Osteocyte (in vitro differentiated cells): ENCODE measurements at places on chromosomes 1 and 21. TPM values are rescaled to one million over a fixed set of nuclear protein-coding genes. Genes with fewer than 3 reads are reported as not detected.

The ERVH48-1 gene
- total RNA-seq = not detected in 2 replicates

The ZNF644 gene
- 54.7 and 57.4 TPM in 2 replicates for total RNA-seq

The RAP1GAP gene
- 3.5 and 3.8 TPM in 2 replicates for total RNA-seq

- DNase-seq = no peak
Measured at GRCh38 chr1:198259333-198260074, 102.7 kb downstream of the NEK7 start.

GRCh38 chr1:27600498-27601175 lies 3.3 kb downstream of the AHDC1 start:
- DNase-seq = no peak

The RHCE gene
- 0.40 and 0.71 TPM in 2 replicates for total RNA-seq

- DNase-seq = no peak
Measured at GRCh38 chr1:224864006-224864405, 65.5 kb upstream of the DNAH14 start.

The TNFAIP8L2 gene
- total RNA-seq = not detected in 2 replicates

GRCh38 chr1:9780554-9781110 lies 43.1 kb downstream of the CLSTN1 start:
- DNase-seq = no peak

DNA sequence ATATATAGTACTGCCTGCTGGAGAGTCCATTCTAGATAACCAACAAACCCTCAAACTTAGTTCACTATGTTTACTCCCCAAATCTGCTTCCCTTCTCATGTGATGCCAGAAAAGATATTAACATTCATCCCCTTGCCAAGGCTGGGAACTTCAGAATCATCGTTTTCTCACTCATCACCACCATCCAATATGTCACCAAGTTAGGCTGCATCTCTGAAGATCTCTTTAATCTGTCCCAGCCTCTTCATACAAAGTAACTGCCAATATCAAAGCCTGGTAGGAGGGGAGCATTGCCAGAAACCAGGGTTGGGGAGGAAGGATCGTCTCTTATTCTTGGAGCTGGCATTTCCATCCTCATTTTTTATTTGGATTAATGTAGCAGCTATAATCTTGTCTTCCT lies 71.6 kb downstream of the XCL2 start:
- DNase-seq = no peak

- no peak for DNase-seq
Measured at GRCh38 chr1:197980457-197980856, 63.3 kb downstream of the LHX9 start.

- no peak for DNase-seq
Measured at GRCh38 chr21:29819675-29820326, 120.0 kb downstream of the GRIK1 start.

GRCh38 chr1:117852853-117853553 lies 76.4 kb downstream of the GDAP2 start:
- DNase-seq = no peak

DNA sequence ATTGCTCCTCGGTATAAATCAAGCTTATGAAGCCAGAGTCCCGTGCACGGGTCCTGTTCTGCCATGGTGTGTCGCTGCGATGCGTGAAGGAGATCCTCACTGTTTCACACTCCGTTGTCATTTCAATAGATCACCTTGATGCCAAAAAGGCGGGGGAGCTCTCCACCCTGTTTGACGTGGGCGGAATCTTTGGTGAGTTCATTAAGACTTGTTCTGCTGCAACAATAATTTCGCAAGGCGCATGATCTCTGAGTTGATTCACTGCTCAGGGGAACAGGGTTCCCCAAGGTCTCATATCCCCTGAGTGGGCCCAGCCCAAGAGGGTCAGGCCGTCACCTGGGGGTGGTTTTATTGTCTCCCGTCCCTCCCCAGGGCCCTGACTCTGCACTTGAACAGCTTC lies 50.0 kb downstream of the SLC37A1 start:
- no peak for DNase-seq

- DNase-seq = no peak
Measured at GRCh38 chr1:104163912-104164476, 414.3 kb downstream of the AMY1C start.

The S100A4 gene
- total RNA-seq = 337 and 353 TPM in 2 replicates

DNA sequence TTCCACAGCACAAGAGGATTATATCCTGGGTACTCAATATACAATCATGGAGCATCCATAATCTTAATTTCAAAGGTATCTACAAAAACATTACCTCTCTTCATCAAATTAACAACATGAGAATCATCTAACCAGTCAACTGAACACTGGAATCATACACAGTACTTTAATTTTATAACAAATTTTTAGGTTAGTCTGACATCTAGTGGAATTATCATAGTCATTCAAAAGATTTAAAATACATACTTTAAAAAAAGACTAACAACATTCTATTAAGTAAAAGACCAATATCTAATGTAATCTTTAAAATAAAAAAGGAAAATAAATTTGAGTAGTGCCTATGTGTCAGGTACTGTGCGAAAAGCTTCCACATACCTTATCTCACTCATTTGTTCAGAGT lies 16.8 kb upstream of the SH3GLB1 start:
- no peak for DNase-seq

- no peak for DNase-seq
Measured at GRCh38 chr21:38400195-38400919, 97.9 kb downstream of the ERG start.

The DYNLT4 gene
- total RNA-seq = 0.48 TPM in 1 of 2 replicates, not detected in the other

The FCRLA gene
- not detected in 2 replicates for total RNA-seq

DNA sequence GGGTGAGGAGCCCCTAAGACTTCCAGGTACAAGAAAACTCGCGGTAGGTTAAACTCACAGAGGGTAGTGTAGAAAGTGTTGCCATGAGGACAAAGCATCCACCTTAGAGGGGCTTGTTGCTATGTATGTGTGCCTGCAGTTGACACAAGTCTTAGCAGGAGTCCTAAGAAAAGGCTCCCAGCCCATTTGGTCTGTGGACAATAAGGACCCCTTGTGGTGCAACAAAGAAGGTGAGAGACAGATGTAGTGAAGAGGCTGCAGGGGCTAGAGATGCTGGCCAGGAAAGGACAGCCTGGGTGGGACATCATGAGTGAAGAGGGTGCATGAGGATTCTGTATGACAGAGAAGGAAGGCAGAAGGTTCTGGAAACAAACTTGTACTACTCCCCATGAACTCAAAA lies 36.3 kb upstream of the IL10 start:
- DNase-seq = no peak

GRCh38 chr1:95287081-95287480 lies 53.1 kb downstream of the RWDD3 start:
- DNase-seq = no peak

DNA sequence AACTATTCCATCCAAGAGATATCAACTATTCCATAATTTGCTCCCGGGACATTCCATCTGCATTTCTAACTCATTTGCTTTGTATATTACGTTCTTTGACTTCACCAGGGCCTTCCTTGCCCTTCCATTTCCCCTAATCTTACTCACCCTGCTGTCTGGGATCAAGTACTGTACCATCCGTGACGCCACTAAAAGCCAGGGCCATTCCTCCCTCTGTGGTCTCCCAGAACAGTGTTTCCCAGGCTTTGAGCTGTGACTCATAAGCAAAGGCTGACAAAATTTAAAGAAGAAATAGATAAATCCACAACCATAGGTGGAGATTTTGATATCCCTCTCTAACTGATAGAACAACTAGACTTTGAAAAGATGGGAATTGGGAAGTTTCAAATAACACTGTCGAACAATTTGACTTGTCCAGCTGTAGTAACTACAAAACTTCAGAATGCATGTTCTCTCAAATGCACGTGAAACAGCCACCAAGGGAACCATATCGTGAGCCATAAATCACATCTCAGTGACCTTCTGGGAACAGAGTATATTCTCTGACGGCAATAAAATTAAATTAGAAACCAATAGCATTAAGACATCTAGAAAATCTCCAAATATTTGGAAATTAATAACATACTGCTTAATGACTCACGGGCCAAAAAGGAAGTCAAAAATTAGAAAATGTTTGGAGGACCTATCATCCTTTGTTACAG lies 501.0 kb downstream of the SETD4 start:
- DNase-seq = no peak

DNA sequence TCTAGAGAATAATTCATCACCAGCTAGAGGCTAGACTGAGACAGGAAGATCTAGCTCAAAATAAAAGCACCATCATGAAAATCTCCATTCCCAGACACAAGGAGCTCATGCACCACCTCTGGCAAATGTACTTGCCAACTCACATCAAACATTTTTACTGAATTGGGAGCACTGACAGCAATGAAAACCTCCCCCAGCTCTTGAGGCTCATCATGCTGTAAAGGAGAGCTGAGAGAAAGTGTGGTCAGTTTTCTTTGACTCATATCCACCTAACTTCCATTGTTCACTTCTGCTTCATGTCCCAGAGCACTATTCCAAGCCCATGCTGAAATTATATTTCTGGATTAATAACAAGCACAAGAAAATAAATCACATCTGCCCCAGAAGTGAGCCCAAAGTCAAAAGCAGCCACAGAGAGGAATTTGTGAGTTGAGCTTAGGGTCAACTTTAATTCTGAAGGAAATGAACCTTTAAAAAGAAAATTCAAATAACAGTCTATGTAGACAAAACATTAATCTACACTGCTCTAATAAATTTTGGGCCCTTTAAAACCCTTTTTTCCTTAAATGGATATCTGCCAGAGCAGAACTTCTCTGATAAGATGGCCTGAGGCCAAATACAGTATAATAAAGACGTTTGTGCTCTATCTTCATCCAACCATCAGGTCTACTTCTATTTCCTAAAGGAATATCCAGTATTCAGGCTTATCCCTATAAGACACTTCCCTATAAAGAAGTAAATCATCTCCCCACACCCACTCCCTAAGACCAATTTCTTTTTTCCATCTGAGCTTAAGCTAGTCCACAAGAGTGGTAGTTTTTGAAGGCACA lies 85.9 kb upstream of the ADAM30 start:
- DNase-seq = no peak

The LAMC1 gene
- 369 and 384 TPM in 2 replicates for total RNA-seq

DNA sequence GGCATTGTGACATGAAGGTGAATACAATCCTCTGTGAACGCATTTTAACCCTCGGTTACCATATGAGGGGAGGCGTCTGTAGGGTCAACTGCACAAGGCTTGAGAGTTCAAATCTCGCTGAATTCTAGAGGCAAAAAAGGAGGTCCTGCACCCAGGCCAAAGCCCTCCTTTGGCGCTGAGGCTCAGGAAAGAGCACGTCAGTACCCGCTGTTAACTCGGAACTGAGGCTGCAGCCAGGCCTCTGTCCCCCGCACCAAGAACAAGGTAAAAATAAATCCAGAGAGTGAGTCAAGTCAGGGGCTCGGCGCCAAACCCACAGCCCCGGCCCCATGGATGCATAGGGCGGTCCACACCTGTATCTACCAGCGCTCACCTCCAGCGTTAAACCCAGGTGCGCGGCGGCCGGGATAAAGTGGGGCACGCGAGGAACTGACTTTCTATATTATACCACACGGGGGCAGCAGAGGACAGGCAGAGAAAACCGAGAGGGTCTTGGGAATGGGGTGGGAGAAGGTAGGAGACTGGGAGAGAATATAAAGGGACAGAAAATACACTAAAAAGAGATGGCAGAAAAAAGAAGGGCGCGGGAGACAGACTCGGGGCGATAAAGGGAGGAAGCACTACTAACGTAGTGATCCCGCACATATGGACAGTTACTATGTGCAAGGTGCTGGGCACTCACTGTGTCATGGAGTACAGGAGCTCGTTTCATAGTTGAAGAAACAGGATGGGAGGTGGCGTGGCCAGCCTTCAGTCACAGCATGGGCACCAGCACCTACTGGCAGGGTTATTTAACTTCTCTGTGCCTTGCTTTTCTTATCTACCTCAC lies 54.9 kb downstream of the DMRTA2 start:
- no peak for DNase-seq

DNA sequence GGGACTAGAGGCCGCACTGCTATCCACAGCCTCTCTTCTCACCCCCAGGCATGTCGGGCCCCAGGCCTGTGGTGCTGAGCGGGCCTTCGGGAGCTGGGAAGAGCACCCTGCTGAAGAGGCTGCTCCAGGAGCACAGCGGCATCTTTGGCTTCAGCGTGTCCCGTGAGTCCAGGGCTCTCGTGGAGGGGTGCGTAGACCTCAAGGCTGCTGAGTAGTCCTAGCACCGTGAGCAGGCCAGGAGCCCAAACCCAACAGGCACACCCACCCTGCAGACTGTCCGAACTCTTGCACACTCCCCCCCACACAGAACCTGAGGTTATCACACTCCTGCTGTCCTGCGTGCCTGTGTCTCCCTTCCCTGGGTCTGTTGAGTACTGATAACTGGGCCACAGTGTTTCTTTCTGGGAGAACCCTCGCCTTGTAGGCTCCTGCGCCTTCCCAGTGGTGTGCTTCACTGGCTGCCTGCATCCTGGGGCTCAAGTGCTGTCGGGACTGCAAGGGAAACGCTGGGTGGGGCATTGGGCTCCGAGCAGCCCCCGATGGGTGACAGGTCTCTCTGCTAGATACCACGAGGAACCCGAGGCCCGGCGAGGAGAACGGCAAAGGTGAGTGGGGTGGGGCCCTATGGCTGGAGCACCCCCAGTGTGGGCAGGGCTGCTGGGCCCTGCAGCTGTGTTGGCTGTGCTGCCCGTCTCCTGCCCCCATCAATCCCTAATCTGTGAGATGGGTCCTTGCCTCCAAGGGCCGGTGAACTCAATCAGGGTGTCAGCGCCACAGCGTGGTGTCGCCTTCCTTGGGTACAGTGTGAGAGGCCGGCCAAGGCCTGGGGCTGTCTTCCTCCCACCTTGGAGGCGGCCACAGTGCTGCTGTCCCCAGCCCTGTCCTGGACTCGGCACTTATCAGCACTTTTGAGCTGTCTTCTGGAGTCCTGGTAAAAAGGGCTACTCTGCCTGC lies 4.0 kb upstream of the GJC2 start:
- peak; percentile 83 for DNase-seq

DNA sequence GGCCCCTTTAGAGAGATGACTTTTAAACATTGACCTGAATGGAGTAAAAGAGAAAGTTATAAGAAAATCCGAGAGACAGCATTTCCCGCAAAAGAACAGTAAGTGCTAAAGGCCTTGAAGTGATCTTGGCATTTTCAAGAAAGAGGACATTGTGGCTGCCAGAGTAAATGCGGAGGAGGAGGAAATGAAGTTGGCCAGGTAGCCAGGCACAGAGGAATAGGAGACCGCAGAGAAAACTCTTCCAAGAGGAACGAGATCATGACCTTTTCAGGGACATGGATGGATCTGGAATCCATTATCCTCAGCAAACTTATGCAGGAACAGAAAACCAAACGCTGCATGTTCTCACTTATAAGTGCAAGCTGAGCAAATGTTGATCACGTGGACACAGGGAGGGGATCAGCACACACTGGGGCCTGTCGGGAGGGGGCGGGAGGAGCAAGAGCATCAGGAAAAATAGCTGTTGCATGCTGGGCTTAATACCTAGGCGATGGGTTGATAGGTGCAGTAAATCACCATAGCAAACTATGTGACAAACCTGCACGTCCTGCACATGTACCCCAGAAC lies 49.7 kb downstream of the EEIG2 start:
- DNase-seq = no peak

GRCh38 chr1:197928849-197929336 lies 11.7 kb downstream of the LHX9 start:
- DNase-seq = no peak

DNA sequence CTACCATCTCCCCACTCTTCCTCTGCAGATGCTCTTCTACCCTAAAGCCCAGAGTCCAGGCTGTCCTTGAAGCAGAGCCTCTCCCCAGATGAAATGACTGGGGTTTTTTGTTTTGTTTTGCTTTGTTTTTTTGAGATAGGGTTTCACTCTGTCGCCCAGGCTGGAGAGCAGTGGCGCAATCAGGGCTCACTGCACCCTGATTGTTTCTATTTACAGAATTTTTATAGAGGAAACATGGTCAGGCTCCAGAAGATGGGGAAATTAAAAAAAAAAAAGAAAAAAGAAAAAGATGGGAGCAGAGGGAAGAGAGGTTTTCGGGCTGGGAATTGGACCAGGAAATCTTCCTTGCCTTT lies 43.7 kb upstream of the ZNF281 start:
- DNase-seq = no peak

The KLF17 gene
- not detected in 2 replicates for total RNA-seq

- no peak for DNase-seq
Measured at GRCh38 chr1:58584082-58584895, 7.2 kb upstream of the TACSTD2 start.
